Stimulated activated naive CD4-positive, alpha-beta T cell treated with Interleukin-2 at 50 U/mL for 16 hours (primary cell): ENCODE measurements at places on chromosomes 16 and 17.

GRCh38 chr17:27475070-27475673 lies 18.9 kb downstream of the KSR1 start:
- peak; percentile 60 for DNase-seq

- no peak for DNase-seq
Observed at GRCh38 chr16:85216522-85217375, 104.5 kb upstream of the CIBAR2 start.

DNA sequence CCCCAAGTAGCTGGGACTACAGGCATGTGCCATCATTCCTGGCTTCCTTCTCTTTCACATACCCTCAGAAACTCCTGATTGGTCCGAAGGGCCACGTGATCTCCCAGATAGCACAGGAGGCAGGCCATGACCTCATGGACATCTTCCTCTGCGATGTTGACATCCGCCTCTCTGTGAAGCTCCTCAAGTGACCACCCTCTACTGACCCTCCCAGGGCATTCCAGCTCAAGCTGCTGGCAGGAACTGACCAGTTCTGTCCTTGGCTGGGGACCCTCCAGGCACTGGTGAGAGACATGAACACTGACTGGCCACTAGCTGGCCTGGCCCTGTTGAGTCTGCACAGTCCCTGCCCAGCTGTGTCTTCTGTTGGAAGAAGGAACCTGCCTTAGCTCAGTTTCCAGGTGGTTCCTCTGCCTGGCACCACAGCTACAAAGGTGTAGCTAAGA lies 5.6 kb downstream of the ERAL1 start:
- DNase-seq = no peak

DNA sequence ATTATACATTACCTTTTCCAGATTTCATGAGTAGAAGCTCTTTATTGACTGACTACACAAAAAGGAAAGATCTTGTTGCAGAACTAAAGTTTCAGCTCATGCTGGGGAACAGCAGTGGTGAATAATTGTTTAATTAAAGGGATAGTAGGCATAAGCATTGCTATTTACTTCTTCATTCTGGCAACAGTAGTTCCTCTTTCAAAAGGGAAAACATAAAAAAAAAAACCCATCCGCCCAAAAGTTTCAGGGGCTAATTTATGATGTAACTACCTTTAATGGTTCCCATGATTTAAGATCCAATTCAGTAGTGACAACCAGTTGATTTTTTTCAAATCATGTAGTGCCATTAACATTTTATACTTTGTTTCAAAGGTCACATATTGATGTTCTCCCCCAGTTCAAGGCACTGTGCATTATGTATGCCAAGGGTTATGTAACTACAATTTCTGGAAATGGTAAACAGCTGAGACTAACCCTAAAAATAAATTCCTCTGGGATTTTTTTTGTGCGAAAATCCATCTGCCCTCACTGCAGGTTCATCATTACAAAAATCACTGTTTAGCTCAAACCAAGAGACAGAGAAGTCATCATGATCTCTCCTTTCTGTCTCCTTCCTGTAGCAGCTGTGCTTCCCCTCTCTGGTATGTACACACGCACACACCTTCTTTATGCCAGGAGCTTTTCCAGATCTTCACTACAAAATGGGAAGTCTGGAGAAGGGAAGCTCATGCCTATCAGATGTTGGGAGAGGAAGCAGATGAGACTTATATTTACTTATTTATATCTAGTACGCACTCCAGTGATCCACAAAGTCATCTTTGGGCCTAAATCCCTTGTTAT lies 2.2 kb upstream of the PHLPP2 start:
- no peak for DNase-seq

DNA sequence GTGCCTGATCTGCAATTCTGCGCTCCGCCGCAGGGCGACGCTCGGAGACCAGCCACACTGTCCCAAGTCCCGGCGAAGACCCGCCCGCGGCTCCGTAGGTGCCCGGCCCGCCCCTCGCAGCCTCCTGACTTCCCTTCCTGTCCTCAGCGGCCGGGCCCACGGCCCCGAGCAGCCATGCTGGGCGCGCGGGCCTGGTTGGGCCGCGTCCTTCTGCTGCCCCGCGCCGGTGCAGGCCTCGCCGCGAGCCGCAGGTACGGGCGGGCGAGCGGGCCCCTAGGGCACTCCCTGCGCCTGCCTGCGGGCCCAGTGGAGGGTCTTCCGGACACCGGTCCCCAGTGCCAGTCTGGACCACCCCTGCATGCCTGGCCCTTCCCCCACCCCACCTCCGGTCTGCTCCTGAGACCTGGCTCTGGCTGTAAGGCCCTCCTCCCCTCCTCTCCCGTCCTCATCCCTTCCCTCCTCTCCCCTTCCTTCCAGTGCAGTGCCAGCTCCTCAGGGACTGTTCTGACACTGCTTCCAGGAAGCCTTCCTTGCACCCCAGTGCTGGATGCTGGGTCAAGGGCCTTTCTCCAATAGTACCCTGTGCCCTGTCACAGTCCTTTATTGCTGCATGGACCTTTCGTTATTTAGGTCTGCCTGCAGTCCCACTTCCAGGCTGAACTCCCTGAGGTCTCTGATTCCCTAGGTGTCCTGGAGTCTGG lies at the start of gene SPATA20:
TSS of gene SPATA20 (plus strand) at position 140 of the 701 bp plus-strand sequence. CDS start at position 175, 35 bp downstream.
- peak; percentile 86 for DNase-seq

GRCh38 chr17:14748036-14748710 lies 447.3 kb downstream of the HS3ST3B1 start:
- DNase-seq = no peak

GRCh38 chr17:751269-752001 lies 629 bp downstream of the GEMIN4 start:
- DNase-seq = peak; percentile 54
